ENCODE measurements at places on chromosomes 16 and 17.

DNA sequence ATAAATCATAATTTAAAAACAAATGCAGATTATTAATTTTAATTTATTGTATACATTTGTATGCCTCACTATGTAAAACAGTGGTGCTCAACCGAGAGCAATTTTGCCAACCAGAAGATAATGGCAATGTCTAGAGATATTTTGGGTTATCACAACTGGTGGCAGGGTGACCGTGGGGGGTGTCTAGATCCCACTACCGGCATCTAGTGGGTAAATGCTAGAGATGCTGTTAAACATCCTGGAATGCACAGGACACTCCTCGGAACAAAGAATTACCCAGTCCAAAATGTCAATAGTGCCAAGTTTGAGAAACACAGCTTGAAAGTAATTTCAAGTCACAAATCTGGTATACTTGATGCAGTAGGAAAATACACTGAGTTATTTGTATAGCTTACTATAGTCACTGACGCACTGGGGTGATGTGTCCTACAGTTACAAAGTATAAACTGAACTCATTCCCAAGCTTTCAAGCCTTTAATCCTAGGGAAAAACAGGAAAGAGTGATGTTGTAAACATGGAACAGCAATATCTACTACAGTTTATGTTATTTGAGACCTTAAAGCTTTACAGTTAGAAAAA, 133.5 kb downstream of the BRIP1 start:
- no peak for DNase-seq

- peak; percentile 89 for DNase-seq
These were observed 502 bp downstream of the SMPD3 start for GRCh38 chr16:68447653-68448359.

- DNase-seq: no peak
These were observed 157.5 kb downstream of the ZNF423 start for GRCh38 chr16:49698453-49698815.

DNA sequence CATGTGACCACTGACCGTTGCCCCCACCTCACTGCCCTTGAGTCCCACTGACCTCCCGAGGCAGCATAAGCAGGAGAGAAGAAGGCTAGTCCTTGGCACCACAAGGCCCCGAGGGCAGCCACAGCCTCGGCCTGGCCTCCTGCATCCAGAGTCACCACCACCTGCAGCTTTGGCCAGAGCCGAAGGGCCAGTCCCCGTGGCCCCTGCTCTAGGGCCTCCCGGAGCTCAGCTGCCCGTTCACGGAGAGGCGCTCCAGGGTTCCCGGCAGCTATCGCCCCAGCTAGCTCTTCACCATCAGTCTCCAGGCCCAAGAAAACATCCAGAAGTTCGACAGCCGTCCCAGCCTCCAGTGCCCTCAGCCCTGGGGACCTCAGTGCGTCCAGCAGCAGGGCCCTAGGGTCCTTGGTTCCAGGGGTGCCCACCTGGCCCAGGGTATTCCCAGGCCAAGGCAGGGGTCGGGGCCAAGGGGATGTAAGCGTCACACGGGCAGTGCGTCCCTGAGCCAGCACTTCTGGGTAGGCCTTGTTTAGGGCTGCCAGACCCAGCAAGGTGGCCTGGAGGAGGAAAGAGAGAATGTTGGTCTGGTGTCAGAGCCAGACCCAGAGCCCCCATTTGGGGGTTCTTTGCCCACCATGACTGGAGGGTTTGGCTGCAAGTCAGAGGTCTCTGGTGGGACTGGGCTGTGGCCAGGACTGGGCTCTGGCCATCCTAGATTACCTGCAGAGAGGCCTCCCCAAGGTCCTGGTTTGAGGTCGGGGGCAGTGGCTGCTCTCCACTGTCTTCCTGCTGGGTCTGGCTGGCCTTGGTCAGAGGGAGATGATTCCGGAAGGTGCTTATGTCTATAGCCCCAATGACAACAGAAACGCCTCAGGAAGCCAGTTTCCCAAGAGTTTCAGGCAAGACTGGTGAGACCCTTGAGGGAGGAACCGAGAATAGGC, 1.8 kb downstream of the GHDC start:
- DNase-seq: no peak

DNA sequence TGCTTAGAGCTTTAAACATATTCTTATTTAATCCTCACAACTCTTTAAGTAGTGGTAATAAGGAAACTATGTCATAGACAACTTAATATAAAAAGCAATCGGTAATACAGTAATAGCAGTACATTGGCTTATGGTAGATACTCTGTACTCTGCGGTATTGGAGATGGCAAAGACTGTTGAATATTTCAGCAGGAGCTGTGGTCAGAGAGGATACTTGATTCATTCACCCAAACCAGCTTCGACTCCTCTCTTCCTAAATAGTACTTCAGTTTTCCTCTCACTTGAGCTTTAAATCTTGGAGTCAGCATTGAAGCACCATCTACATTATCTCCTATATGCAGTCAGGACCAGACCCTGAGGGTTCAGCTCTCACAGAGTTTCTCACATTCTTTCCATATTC, 169.3 kb downstream of the CYB561 start:
- no peak for DNase-seq

DNA sequence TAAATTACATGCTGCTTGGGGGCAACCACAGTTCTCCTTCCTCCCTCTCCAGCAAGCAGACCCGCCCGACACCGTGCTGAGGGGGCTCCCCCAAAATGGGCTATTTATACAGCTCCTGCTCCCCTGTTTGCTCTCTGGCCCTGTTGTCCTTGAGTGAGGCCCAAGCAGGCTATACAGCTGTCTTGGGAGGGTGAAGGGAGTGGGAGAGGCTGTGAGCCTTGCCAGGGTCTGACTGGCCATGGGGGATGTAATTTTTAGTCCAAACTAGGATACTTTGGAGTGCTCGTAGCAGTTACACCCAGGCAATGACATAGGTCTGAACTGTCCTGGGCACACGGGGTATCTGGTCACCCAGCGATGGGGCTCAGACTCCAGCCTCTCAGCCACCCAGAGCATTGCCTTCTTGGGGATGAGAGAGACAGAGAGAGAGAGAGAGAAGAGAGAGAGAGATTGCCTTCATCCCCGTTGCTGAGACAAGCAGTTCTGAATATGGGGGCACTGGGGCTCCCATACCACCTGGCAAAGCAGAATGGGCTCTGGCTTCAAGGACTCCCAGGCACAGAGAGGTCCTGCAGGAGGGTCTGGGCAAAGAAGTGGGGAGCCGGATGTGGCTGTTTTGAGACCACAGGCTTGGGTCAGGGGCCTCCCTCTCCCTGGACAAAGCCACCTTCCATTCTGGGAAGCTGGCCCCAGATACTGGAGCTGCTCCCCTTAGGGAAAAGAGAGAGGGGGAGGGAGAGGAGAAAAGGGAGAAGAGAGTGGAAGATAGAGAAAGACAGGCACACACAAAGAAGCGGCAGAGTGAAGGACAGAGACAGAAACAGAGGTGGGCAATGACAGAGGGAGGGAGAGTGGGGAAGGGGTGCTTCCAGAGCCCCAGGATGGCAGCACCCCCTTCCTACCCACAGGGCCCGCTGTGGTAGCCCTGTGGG, 10.7 kb upstream of the TMEM92 start:
- DNase-seq: peak; percentile 83

DNA sequence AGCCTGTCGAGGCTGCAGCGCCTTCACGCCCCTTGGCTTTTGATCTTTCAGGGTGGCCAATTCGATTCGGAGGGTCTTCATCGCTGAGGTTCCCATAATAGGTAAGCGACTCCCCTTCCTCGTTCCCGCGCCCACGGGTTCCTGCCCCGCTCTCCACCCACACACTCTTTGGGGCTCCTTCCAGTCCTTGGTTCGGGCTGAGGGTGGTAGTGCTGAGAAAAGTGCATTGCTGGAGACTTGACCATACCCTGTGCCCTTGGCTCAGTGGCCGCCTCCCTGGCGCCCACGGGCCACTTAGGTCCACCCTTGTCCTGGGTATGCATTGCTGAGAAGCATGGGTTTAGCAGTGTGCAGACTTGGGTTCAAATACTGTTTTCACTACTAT, 491 bp downstream of the POLR2C start:
- no peak for DNase-seq

- no peak for DNase-seq
These were observed 25.8 kb upstream of the TNFSF12 start for GRCh38 chr17:7523033-7523432.

DNA sequence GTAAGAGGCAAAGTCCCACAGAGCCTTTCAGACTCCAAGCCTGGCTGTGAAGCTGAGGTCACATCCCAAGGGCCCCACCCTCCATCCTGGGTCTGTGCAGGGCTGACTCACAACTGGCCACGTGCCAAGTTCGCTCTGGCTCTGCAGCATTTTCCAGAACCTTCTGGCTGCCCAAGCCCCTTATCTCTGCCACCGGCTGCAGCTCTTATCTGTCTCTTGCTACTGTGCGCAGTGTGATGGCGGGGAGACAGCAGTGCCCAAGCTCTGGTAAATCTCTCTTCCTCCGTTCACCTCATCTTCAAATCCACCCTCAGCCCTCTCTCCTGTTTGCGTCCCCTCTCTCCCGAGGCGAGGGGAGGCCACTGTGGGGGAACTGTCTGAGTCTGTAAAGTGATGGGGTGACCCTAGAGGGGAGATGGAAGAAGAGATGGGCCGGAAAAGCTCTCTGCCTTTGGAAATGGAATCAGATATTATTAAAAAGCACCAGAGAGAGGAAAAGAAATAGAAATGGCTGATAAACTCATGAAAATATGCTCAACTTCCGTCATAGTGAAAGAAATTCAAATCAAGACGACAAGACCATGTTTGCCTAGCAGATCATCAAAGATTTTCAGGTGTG, 162.7 kb upstream of the CDC42EP4 start:
- no peak for DNase-seq

GRCh38 chr17:81028506-81028858, 6.5 kb upstream of the BAIAP2 start:
- DNase-seq: no peak

- DNase-seq: no peak
These were observed 504 bp downstream of the SRSF1 start for GRCh38 chr17:58006560-58006923.

- DNase-seq: no peak
These were observed 37.2 kb upstream of the SLC38A10 start for GRCh38 chr17:81332118-81332834.

DNA sequence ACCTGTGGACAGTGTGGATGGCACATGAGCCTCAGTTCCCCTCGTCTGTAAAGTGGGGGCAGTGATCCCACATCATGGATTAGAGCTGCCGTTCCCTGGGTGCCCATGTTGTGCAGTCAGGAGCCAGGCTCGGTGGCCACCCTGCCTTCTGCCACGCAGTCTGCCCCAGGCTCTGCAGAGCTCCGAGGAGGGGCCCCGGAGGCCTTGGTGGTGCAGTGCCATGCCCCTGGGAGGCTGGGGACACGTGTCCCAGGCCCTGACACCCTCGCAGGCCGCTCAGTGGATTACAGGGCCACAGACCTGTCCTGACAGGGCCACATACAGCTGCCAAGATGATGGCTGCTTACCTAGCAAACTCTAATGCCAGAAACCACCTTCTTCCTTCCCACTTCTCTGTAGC, 59.7 kb upstream of the ZNF469 start:
- no peak for DNase-seq

DNA sequence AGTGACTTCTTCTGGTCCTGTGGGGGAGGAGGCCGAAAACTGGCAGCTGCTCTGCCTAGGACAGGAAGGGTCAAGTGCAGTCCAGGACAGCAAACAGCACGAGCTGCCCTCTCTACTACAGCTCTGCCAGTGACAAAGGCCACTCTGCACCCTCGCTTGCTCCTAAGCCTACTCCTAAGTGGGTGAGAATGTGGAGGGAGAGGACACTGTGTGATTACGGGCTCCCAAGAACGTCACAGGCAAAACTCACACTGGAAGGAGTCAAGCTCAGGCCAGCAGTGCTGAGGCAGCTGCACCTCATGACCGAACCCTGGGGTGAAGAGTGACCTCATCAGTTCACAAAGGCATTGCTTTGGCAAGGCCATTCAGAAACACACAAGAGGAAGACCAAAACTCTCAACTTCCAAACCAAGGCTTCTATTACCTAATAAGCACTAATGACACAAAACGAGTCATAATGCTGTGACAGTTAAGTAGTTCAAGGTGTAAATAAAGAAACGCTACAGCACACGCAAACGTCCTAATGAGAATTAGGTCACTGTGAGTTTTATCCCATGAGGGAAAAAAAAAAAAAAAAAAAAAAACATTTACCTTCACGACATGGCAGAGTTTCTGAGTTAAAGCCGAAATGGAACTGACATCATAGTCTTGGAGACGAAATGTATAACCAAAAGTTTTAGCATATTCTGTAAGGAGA, 35.1 kb downstream of the MARF1 start:
- peak; percentile 86 for DNase-seq

GRCh38 chr17:6456914-6457687, 12.8 kb downstream of the PIMREG start:
- no peak for DNase-seq

- no peak for DNase-seq
These were observed 23.4 kb upstream of the KRT24 start for GRCh38 chr17:40726919-40727318.

DNA sequence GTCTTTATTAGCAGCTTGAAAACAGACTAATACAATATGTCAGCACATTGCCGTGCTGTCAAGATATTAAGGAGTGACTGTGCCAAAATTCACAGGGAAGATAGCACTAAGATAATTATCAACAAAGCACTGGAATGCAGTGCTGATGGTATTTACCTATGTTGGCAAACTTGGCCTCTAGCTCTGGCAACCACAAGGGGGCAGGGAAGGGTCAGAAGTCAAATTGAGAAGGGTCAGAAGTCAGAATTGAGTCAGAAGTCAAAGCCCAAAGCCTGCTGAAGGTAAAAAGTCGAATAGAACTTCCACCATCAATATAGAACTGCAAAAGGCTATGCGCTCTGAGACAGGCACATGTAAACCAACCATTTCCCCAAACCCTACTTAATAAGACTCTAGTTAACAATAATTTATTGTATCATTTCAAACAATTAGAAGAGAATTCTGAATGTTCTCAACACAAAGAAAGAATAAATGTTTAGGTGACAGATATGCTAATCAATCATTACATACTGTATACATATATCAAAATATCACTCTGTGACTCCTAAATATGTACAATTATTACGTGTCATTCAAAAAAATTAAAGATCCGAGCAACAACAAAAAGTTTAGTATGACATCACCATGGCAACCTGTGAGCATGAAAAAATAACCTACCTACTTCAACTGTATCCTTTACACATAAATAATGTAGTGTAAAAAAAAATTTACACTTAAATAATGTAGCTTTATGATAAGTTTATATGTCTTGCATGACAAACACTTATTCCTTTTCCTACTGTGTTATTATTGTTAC, 916.1 kb downstream of the KCNJ2 start:
- no peak for DNase-seq

DNA sequence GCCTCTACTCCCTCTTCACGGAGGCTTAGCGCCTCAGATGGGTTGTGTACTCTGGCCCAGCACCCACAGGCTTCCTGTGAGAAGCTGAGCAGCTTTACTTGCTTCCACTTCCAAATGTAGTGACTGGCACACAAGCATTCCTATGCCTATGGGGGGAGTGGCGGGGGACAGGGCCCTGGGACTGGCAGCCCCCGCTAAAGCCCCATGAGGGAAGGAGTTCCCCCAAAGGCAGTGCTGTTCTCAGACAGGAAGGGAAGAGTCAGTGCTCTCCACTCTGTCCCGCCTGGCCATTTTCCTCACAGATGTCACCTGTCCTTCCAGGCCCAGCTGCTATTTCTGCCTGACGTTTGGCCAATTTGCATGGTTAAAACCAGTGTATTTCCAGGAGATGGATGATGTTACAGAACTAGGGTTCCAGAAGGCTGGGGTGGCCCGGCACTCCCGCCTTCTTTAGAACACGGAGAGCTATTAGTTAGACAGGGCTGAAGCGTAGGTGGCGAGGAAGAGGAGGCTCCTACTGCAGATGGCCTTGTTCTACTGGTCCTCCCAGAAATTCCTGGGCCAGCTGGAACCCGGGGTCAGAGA, 83.9 kb upstream of the FBXO47 start:
- DNase-seq: peak; percentile 72

Measured in mesenteric fat pad (tissue), 1 donor.